ENCODE measurements at places on chromosomes 5 and 9. TPM values are rescaled to one million over a fixed set of nuclear protein-coding genes. Genes with fewer than 3 reads are reported as not detected.

NDUFA8 gene
- 106 TPM for total RNA-seq

KCNMB1 gene
- 38.6 TPM for total RNA-seq

FOXD1 gene
- total RNA-seq, result 0.49 TPM

DNA sequence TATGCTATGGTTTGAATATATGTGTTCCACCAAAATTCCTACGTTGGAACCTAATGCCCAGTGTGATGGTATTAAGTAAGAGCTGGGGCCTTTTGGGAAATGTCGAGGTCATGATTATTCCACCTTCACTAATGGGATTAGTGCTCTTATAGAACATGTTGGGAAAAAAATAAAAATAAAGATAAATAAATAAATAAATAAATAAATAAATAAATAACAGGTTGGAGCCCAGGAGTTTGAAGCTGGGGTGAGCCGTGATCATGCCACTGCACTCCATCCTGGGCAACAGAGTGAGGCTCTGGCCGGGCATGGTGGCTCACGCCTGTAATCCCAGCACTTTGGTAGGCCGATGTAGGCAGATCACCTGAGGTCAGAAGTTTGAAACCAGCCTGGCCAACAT is 22.5 kb downstream of the BASP1 start:
- H3K27me3 ChIP-seq, result no peaks in the 10 kb centered on the region
- H3K36me3 ChIP-seq, result no peaks in the 10 kb centered on the region
- H3K4me3 ChIP-seq, result no peak overlapping the region

- no peaks in the 10 kb centered on the region for H3K36me3 ChIP-seq
- DNase-seq, result no peak
- H3K27ac ChIP-seq, result no peak overlapping the region
- H3K4me3 ChIP-seq, result no peak overlapping the region
Measured at GRCh38 chr9:77514886-77515711, 133.0 kb downstream of the GNA14 start.

- no peaks in the 10 kb centered on the region for H3K27me3 ChIP-seq
- peaks cover 6% of the 10 kb centered on the region for H3K4me1 ChIP-seq
- H3K4me3 ChIP-seq, result no peak overlapping the region
Measured at GRCh38 chr9:81874931-81875330, 53.3 kb upstream of the SPATA31D4 start.
